ENCODE measurements at places on chromosomes 6 and 20.
A peak's percentile ranks its signal among the peaks of the same experiment; 100 is the strongest.

DNA sequence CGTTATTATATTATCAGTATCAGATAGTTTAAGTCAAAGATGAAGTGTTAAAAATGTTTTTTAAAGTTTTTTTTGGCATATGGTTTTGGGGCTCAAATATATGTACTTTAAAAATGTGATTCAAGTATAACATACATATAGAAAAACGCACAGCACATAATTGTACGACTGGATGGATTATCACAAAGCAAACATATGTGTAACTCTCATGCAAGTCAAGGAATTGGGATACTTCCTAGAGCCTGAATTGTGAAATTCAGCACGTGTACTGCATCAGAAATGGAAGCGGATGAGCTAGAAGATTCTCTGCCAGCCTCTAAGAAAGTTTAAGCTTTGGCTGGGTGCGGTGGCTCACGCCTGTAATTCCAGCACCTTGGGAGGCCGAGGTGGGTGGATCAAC is 340.9 kb downstream of the PRL start:
- DNase-seq = no peak

DNA sequence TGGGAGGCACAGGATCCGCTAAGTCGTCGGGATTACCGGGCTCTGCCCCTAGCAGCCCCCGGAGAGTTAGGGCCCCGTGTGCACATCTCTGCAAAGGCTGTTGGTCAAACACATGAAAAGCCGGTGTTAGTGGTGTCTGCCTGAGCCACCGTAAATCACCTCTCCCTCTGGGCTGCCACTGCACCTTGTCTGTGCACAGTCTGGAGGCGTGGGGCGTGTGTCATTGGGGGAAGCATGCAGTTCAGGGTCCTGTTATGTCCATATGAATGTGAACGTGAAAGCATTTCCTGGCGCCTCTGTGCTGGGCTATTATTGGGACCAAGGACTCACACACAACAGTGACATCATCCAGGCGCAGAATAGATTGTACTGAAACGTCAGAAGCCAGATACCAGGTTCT is 305.6 kb downstream of the NRN1 start:
- peak; percentile 33 for DNase-seq

- DNase-seq = no peak
Measured at GRCh38 chr6:144953552-144954240, 668.6 kb downstream of the UTRN start.

GRCh38 chr6:84139311-84139710 is 88.1 kb downstream of the CEP162 start:
- no peak for DNase-seq

DNA sequence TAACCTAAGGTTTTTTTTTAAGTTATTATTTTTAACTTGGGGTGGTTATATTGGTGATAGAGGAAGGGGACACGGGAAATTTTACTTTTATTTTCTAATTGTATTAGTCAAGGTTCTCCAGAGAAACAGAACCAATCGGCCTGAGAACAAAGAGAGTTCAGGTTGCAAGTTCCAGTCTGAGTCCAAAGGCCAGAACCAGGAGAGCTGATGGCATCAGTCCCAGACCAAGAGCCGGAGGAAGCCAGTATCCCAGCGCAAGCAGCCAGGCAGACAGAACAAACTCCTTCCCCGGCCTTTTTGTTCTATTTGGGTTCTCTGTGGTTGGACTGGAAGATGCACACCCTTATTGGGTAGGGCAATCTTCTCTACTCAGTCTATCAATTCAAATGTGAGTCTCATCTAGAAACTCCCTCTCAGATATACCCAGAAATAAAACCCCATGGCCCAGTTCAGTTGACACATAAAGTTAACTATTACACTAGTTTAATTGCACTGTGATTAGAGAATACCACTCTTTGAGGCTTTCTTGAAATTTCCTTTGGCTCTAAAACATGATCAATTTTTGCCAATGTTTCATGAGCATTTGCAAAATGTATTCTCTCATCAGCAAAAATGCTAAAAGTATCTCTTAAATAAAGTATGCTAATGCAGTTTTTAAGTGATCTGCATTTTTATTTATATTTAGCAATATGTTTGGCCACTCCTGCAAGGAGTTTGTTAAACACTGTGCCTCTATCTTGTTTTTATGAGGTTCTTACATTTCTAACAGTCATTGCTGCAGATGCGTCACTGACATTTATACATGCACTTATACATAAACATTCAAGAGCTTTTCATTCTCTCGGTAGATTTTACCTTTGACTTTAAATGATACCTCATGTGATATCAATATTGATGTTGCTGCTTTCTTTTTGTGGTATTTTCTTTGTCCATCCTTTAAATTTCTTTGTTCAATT is 103.2 kb upstream of the SSTR4 start:
- no peak for DNase-seq

DNA sequence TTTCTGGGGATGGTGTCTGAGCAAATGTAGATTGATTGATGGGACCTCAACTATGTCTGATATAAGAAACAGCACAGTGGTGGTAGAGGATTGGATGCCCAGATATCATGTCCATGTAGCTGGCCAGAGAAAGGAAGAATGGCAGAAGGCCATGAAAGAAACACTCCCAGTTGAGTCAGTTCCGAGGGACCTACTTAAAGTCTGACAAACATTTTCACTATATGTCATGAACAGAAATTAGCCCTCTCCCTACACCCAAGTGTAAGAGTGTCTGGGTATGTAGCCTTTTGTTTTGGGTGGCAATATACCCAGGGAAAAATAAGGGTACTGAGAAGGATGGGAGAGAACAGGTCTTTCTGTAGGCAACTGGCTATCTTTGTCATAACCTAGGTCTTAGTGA is 434.2 kb downstream of the BCKDHB start:
- DNase-seq = no peak

DNA sequence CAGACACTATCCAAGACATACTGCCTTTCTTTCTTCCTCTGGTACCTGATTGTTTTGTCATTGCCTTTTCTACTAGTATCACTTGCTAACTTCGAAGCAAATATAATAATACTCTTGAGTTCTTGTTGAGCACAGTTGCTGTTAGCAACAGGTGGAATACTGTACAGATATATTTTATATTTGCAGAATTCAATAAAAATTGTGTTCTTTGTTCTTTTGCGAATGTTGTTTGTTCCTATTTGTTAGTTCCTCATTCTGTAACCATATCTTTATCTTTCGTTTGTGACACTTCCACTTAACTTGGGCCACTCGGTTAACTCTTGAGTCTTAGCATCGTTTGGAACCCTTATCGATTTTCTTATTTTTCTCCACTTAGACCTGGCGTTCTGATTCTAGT is 868 bp downstream of the CYB5R4 start:
- no peak for DNase-seq

Measured in left ventricle myocardium inferior (tissue), 1 donor.